ENCODE measurements at places on chromosomes 2 and 18.
A peak's percentile ranks its signal among the peaks of the same experiment; 100 is the strongest.

GRCh38 chr2:220687231-220687843 lies 884.8 kb downstream of the EPHA4 start:
- peak; percentile 49 for DNase-seq

- no peak for DNase-seq
Measured at GRCh38 chr2:16303761-16304160, 361.9 kb downstream of the CYRIA start.

GRCh38 chr2:160097326-160097725 lies 34.9 kb upstream of the PLA2R1 start:
- DNase-seq = no peak

DNA sequence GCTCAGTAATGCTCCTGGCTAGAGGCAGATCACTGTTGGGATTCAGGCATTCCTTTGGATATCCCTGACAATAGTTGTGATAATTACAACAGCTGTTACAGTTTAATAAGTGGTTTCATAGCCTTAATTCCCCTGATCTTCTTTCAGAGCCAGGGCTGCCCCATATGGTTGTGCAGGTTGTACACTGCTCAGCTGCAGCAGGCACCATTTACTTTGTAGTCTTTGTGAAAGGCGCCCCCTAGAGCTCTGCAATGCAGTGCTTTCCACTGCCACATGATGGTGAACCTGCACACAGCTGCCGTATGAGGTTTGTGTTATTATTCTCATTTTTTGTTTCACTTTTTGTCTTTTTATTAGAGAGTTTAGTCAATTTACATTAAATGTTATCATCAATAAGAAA lies 239.1 kb downstream of the KCNS3 start:
- DNase-seq = no peak

- no peak for DNase-seq
Measured at GRCh38 chr2:211877061-211877460, 661.5 kb downstream of the ERBB4 start.

DNA sequence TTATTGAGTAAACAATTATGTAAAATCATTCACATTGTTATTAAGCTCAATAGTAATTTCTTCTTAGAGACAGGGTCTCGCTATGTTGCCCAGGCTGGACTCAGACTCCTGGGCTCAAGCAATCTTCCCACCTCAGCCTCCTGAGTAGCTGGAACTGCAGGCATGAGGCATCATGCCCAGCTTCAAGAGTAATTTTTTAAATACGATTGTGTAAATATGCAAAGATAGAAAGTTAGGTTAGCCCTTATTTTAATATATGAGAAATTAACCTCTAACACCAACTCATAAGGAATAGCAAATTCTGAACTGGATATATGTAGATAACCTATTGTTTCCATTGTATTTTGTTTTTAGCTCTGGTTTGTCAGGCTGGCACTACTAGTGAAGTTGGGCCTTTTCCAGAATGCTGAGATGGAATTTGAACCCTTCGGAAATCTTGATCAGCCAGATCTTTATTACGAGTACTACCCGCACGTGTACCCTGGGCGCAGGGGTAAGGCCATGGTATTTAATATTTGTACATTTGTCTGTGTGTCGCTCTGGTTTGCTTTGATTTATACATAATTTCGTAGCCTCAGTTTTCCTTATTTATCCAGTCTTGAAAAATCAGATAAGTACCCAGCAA lies 44.8 kb downstream of the TRAPPC12 start:
- DNase-seq = no peak

DNA sequence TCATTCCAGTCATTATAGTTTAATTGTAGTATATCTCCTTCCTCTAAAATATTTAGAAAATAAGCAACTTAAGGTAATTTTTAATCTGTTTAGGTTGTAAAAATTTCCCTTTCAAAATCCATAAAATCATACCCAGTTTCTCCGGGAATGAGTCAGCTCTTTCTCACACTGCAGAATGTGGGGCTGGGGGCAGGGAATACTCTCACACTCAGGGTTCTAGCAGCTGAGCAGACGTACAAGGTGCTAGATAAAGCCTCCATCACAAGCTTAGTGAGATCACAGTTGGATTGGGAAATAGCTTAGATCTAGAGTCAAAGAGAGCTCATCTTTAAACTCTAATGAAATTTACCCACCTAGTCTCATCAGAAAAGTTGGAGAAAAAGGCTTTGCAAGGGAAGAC lies 79.9 kb upstream of the FAM237A start:
- DNase-seq = no peak

GRCh38 chr18:78146136-78147085 lies 833.2 kb upstream of the SALL3 start:
- no peak for DNase-seq

- DNase-seq = no peak
Measured at GRCh38 chr18:75034937-75035336, 174.0 kb downstream of the PTGR3 start.

DNA sequence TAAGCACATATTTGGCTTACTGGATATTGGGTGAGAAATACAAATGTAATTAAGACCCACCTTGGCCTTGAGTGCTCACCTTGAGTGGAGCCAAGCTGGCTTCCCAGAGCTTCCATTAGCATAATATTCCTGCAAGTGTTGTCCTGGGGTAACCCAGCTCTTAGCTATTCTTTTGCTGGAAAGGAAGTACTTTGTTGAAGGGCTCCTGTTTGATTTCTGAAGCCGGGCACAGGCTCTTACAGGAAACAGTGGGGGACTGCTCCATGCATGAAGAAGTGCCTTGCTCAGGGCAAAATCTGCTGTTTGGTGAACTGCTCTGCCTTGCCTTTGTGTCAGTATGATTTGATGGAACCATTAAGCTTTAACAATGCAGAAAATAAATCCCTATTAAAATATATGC lies 325.4 kb downstream of the SMAD2 start:
- DNase-seq = no peak

Measured in activated CD4-positive, alpha-beta T cell treated with anti-CD3 and anti-CD28 coated beads, Interleukin-2, amount 50 U/mL, for 4 hours (primary cell).